HL-60 (cell line): ENCODE measurements at places on chromosomes 16 and 17.
A peak's percentile ranks its signal among the peaks of the same experiment; 100 is the strongest.

DNA sequence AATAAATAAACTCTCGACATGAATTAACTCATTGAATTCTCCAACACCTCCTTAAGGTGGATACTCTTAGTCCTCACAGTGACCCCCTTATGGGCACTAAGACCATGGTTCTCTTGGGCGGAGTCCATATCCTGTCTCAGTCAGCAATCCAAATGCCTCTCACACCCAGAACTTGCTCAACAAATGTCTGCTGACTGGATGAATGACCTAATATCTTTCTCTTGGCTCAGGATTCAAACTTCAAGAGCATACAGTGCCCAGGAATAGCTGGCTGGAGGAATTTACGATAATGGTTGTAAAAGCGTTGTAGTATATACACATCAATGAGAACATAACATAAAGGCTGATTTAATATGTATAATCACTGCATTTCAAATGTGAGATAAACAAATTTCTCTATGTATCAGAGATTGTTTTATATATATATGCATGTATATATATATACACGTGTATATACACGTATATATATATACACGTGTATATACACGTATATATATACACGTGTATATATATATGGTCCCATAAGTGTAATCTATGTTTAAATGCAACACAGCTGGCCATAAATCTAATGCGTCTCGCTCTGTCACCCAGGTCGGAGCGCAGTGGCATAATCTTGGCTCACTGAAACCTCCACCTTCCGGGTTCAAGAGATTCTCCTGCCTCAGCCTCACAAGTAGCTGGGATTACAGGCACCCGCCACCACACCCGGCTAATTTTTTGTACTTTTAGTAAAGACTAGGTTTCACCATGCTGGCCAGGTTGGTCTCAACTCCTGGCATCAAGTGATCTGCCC is 6.5 kb upstream of the UBB start:
- DNase-seq, result no peak

DNA sequence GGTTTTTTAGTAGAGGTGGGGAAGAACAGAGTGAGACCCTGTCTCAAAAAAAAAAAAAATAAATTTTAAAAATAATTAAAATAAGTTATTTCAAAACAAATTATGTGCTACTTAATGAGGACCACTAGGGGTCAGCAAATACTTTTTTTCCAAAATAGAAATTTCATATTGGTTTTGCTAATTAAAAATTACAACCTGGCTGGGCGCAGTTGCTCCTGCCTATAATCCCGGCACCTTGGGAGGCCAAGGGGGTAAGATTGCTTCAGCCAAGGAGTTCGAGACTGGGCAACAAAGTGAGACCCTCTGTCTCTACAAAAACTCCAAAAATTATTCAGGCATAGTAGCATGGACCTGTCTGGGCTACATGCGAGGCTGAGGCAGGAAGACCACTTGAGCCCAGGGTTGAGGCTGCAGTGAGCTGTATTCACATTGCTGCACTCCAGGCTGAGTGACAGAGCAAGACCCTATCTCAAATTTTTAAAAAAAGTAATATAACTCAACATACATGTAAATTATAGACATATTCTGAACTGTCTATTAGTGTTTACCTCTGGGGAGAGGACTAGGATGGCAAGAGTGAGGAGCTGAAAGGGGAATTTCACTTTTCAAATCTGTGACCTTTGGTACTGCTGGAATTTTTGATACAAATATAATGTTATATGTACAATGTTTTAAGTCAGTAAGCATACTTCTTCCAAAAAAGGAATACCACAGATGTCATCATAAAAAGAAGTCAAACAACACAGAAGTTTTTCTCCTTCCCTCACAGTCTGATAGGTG is 8.1 kb downstream of the MEIOB start:
- no peak for DNase-seq

DNA sequence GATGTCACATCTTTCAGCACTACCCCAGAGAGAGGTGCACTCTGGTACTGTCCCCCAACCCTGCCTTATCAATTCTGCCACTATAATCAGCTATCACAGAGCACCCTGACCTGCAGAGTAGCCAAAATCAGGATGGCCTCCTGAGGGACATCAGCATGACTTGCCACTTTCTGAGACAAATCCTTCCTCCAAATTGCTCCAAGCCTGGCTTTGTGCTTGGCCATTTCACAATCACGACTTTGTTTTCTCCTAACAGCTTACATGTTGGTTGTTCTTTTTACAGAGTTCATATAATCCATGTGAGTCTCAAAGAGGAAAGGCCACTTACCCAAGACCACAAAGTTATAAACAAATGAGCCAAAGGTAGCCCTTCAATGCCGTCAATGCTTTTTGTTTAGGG is 449.0 kb upstream of the CDH5 start:
- DNase-seq, result no peak

DNA sequence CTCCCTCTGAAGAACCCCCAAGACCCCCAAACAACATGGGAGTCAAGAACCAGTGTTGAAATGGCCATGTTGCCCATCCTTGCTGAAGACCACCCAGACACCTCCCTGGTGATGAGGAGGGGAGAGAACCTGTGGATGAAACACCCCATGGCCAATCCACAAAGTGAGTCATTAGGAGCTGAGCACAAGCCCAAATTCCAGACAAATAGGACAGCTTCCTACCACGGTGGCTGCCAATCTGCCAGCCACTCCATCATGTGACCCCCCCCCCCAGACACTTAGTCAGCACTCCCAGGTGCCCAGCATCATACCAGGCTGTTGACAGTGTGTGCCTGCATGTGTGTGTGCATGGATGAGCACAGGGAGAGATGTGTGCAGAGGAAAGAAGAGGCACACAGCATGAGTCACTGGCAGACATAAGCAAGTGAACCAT is 26.4 kb upstream of the RPL38 start:
- DNase-seq, result no peak

- DNase-seq, result peak; percentile 30
Measured at GRCh38 chr16:24834459-24835335, 11.1 kb upstream of the SLC5A11 start.

GRCh38 chr17:41492771-41493170 is 3.1 kb upstream of the KRT36 start:
- no peak for DNase-seq

GRCh38 chr16:75456971-75457370 is 7.5 kb downstream of the TMEM170A start:
- no peak for DNase-seq

GRCh38 chr16:49419862-49420261 is 46.3 kb downstream of the C16orf78 start:
- DNase-seq, result no peak

DNA sequence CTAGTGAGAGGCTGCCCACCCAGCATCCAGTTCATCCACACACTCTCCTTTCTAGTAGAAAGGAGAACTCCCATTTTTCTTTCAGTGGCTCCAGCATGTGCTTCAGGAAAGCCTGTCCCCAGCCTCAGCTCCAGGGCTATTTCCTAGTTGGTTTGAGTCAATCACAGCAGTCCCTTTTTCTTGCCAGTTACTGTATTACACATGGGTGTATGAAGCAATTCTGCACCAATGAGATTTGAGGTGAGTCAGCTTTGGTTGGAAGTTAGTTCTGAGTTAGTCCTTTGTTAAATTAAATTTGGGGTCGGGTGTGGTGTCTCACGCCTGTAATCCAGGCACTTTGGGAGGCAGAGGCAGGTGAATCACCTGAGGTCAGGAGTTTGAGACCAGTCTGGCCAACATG is 24.8 kb downstream of the RAD51D start:
- no peak for DNase-seq

- no peak for DNase-seq
Measured at GRCh38 chr17:1948517-1948825, 76.7 kb downstream of the RTN4RL1 start.

GRCh38 chr17:77119668-77120301 is 21.0 kb upstream of the SEC14L1 start:
- DNase-seq, result no peak

- no peak for DNase-seq
Measured at GRCh38 chr16:55133654-55134053, 190.3 kb upstream of the IRX6 start.

DNA sequence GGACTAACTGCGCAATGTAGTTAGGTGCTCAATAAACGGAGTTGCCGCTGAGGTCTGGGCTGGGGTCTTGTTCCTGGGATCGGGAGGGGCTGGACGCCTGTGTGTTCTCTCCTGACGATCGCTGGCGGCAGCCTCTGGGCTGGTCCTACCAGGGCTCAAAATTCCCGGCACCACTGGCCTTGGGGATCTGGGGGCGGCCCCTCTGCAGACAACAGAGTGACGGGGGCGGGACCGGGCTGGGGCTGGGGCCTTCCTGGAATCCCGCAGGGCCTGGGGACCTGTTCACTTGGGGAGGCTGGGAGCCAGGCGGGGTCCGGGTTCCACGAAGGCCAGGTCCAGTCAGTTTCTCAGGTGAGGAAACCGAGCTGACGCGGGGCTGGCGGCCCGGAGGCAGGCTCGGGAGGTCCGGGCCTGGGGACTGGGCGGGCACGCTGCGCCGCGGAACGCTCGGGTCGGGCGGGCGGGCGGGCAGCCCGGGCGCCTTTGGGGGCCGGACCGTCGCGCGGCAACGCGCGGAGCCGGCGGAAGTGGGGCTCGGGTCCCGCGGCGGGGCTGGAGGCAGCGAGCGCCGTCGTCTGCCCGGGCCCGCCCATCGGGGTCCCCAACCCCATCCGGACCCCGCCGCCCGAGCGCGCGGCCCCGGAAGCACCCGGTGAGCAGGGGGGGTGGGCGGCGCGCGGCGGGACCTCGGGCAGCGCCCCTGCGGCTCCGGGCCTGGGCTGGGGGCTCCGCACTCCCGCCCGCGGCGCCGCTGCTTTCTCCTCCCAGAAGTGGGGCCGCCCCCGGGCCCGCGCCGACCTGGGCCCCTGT is at the start of gene PIGQ:
TSS of gene PIGQ (plus strand) at position 524 of the 810 bp plus-strand sequence. CDS start 4,107 bp downstream, outside the sequence.
- DNase-seq, result peak; percentile 62

DNA sequence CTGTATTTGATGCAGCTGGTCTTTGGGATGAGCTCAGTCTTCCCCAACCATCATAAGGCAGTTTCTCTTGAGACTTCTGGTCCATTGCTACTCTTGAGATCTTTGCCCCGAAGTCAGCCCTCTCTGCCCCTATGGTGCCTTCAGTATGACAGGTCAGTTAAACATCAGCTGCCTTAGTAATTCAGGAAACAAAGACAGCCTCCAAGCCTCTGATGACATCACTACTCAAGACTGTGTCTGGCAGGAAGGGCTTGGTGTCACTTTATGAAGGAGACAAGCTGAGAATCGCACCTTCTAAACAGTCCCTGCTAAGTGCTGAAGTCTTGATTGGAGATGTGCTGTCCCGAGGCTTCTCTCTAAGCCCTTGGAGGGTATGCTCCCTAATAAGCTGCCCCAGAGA is 104.9 kb upstream of the TBX2 start:
- no peak for DNase-seq

DNA sequence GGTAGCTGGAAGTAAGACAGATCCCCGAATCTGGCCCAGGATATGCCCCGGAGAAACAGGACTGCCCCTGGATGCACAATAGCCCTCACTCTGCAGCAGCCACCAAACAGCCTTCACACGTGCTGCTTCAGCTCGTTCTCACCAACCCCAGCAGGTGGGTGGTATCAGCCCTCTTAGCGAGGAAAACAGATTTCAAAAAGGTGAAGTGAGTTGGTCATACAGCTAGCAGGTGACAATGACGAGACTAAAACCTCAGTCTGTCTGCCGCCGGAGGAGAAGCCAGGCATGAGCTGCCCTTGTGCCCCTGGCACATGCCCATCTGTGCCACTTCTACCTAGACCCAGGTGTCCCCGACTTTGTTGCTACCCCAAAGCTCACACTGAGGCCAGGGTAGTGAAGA is 92.4 kb downstream of the YPEL2 start:
- DNase-seq, result no peak

GRCh38 chr16:3249451-3249850 is 7.0 kb downstream of the MEFV start:
- no peak for DNase-seq

- no peak for DNase-seq
Measured at GRCh38 chr17:17165666-17166308, 40.3 kb downstream of the PLD6 start.

GRCh38 chr17:64291268-64291851 is 28.3 kb upstream of the TEX2 start:
- no peak for DNase-seq

DNA sequence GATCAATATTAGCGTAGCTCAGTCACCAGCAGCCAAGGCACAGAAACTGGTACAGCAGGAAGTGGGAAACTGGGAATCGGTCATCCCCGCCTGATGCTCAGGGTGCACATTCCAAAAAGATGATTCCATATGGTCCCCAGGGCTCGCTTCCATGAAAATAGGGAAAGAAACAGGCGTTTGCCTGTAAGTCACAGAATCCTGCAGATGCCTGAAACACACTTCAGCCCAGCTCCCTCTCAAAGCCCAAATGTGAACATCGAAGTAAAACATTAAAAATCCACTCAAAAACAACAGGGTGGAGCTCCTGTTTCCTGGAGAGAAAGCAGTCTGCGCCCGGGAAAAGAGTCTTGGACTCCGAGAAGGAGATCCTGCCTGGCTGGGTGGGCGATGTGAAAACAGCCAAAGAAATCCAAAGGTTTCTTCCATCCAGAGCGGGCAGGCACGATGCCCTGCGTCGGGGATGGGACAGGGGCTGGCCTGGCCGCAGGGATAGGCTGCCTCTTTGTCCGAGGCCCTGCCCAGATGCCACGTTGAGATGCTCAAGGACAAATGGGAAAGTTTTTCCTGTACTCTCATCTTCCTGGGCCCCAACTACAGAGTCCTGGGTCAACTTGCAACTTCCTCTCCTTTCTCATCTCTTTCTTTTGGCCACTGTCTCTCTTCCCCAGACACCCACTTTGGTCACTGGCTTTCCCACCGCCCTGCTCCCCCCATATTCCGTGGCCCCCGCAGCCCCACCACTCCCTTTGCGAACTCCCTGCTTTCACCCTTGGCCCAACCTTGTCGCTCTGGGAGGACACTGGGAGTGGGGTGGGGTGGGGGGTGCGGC is 743 bp downstream of the WIPI1 start:
- DNase-seq, result peak; percentile 19

DNA sequence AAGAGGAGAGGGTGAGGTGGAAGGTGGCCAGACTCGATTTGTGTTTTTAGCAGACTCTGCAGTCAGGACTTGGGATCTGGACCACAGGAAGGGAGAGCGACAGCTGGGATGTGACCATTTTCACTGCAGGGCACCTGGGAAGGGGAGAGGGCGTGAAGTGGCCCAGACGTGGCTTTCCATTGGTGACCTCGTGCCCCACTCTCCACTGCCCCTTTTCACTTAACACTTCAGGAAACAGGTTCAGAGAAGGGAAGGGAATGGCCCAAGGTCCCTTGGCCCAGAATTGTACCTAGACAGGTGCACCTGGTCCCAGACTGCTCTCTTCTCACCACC is 22.9 kb upstream of the MPRIP start:
- DNase-seq, result no peak

DNA sequence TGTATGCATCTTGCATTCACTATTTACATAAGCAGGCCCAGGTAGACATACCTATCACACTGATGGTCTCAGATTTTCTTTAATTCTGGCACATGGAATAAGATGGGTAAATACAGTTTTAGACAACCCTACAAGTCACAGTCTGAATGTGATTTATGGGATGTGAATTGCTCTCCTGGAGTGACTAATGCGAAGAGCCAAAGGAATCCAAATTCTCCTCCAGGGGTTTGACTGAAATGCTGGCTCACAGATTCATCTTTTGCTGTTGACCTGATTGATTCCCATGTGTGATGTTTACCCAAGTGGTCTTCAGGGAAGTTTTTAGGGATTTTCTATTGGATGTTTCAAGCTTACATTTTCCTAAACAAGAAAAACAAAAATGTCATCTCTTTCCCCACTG is 277.9 kb upstream of the MON1B start:
- no peak for DNase-seq

- no peak for DNase-seq
Measured at GRCh38 chr17:40366861-40367518, 2.5 kb upstream of the GJD3 start.
